ENCODE measurements at places on chromosomes 13 and 19. TPM values are rescaled to one million over a fixed set of nuclear protein-coding genes. Genes with fewer than 3 reads are reported as not detected.

Gene GADD45B
- total RNA-seq, result 88.3 TPM

Gene MLNR
- not detected for total RNA-seq

Gene CGB3
- total RNA-seq, result not detected

Gene CEACAM3
- not detected for total RNA-seq

Gene JAK3
- total RNA-seq, result 135 TPM

Data from CD4-positive, alpha-beta memory T cell (primary cell).